M059J (cell line): ENCODE measurements at places on chromosomes 7 and 10. TPM values are rescaled to one million over a fixed set of nuclear protein-coding genes. Genes with fewer than 3 reads are reported as not detected.

- DNase-seq, result no peak
Observed at GRCh38 chr10:3428826-3429225, 256.2 kb upstream of the PITRM1 start.

Gene CPA1
- not detected in 2 replicates for total RNA-seq

Gene CPN1
- not detected in 2 replicates for total RNA-seq

Gene LGI1
- total RNA-seq, result 0.39 TPM in 1 of 2 replicates, not detected in the other

Gene CDC14C
- 0.07 and 0.10 TPM in 2 replicates for total RNA-seq

Gene PRF1
- not detected in 2 replicates for total RNA-seq

DNA sequence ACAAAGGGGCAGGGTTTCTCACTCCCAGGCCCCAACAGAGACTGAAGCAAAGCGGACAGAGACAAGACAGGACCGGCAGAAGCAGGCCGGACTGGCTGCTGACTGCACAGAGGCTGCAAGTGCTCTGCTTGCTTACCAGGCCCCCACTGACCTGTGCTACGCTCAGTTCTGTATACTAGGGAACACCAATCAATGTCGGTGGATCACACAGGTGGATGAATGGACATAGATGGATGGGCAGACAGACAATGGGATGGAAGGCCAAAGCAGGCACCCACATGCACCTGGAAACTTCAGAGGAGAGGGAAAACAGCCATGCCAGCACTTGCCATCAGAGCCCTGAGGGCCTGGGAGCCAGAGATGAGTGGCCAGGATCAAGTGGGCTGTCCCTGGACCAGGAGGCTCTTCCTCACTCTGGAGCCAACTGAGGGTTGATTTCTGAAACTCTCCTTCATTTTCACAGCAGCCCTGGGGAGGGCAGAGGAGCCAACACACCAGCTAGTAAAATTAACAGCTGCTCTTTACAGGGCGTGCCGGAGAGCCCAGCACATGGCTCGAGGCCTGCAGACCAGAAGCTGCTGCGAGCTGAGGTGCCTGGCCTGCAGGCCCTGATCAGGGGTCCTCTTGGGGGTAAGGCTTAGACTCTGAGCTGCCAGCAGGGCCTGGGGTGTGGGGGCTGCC is 243.6 kb downstream of the KCNMA1 start:
- DNase-seq, result peak; percentile 29

Gene AQP1
- 0.62 and 0.74 TPM in 2 replicates for total RNA-seq

Gene CYP2C9
- total RNA-seq, result not detected in 2 replicates

GRCh38 chr7:107600816-107601215 is 20.8 kb downstream of the BCAP29 start:
- no peak for DNase-seq
